Epithelial cell of proximal tubule (primary cell): ENCODE measurements at places on chromosomes 7 and 10. TPM values are rescaled to one million over a fixed set of nuclear protein-coding genes. Genes with fewer than 3 reads are reported as not detected.

GRCh38 chr7:110839866-110840265, 251.1 kb upstream of the LRRN3 start:
- no peak for DNase-seq

DNA sequence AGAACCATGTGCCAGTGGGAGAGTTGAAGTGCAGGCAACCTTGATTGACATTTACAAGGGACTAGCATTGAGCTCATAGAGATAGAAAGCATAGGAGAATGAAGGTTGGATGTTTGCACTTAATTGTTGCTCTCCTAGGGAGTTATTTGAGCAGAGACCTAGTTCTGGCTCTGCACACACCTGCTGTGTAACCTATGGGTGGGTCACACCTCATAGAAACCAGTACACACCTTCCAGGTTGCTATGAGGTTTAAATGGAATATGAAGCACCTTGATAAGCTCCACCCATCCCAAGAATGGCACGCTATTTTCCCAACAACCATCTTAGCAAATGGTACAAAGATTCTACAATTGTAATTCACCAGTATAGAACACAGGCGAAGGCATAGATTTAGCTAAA, 86.2 kb upstream of the AOAH start:
- no peak for DNase-seq

DNA sequence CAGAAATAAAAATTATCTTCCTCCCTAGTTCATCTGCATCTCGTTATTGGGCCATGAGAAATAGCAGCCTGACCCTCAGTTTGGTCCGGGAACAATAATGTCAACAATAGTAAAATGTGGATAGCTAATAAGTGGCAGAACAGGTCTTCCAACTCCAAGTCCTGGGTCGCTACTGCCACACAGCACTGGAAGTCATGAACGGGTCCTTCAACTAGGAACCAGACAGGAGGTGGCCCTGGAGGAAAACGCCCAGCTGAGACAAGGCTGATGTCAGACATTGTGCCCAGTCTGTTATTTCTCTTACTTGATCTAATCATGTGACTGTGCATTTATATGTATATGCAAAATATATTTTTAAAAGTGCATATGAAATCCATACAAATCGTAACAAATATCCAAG, 51.8 kb downstream of the PYROXD2 start:
- DNase-seq, result no peak

DNA sequence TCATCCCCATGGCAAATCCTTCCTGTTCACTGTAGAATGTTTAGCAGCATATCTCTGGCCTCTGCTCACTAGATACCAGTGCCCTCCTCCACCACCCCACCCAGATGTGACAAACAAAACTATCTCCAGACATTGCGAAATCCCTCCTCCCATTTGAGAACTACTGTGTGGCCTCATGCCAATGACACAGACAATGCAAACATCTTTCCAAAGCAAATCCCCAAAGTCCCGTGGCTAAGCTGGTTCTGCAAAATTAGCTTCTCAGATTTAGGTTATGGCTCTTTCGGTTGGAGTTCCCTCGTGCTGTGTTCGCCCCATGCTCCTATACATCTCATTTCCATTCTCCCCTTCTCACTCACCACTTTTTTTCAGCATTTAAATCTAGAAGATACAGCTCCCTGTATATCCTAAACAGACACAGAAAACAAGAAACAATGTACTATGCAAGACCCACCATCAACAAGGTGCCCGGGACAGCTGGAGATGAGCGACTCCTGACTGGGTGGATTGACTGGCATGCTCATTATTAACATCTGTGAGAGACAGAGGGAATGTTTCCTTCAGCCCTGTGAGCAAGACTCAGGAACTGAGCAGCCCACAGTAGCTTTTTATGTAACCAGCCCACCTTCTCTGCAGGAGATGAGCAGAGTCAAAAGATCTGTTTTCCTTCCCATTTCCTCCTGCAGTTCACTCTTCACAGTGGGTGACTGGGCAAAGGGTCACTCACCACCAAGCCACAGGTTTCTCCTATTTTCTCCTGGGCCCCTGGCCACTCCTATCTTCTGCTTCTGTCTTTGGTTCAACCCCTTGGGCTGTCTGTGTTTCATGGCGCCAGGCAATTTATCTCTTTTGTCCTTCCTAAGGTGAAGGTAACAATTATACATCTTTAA, 225.7 kb upstream of the AOAH start:
- DNase-seq, result no peak

CLRN3 gene
- total RNA-seq, result not detected in 2 replicates

- DNase-seq, result no peak
Measured at GRCh38 chr7:7970531-7971307, 2.1 kb downstream of the GLCCI1 start.

FAM25C gene
- total RNA-seq, result 7.0 TPM in 1 of 2 replicates, not detected in the other

DNA sequence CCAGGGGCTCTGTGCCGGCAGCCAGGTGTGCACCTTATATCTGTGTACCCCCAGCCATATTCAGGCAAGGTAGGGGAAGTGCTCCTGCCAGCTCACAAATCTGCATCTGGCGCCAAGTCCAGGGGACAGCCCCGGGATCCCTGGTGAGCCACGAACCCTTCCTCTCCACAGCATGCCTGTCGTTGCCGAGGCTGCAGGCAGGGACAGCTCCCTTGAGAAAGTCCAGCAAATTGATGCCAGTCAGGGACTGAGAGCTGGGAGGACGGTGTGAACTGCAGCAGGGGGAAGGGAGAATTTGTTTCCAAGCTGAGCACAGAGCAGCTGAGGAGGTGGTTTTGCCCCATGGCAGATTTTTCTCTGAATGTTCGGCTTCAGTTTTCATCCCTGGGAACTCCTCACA, 919 bp downstream of the PLA2G12B start:
- DNase-seq, result no peak

- no peak for DNase-seq
Measured at GRCh38 chr10:86632009-86632800, 22.1 kb upstream of the OPN4 start.

DNA sequence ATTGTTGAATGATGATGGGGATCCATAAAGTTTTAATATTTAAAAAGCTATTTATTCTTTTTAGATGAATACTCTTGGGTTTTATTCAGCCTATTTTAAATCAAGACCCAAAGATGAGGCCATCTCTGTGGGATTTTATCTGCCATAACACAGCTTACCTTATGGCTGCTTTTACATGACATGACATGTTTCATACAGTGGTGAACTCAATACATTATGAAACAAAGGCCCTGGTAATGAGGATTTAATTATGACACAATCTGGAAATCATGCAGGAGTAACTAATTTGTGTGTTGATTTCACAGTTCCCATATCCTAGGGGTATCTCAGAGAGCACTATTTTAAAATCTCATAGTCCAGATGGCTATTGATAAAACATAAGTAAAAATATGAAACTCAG, 661.8 kb upstream of the FZD8 start:
- DNase-seq, result no peak

DNA sequence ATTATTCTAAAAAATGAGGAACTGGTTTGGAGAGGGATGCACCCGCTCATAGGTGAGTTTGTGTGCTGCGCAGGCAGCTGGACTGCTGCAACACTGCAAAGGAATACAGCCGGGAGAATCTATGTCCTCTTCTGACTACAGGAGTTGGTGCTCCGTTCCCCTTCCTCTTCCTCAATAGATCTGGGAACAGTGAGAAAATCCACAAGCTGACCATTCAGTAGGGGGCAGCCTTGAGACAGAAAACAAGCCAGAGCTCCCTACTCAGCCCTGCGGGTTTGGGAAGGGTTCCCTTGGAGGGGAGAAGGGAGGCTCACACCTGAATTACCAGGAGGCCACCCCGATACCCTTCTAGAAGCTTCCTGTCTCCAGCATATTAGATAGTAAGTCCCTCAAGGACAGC, 87.3 kb upstream of the FOXI2 start:
- no peak for DNase-seq

ASZ1 gene
- not detected in 2 replicates for total RNA-seq

DNA sequence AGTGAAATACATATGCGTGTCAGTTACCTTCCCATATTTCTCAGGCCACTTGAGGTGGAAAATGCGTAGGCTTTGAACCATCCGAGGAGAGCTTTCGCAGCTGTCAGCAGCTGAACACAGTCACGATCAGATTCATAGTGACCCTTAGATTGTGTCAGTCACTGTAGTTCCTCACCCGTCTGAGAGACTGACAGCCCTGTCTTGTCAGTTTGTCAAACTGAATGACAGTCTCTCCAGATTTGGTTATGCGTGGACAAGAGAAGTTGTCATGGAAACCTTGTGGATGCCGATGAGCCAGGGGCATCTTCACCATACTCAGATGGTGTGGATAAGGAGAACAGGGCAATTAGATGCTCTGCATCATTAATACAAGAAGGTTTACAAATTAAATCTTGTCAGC, 546.3 kb downstream of the TYW1 start:
- no peak for DNase-seq

DNA sequence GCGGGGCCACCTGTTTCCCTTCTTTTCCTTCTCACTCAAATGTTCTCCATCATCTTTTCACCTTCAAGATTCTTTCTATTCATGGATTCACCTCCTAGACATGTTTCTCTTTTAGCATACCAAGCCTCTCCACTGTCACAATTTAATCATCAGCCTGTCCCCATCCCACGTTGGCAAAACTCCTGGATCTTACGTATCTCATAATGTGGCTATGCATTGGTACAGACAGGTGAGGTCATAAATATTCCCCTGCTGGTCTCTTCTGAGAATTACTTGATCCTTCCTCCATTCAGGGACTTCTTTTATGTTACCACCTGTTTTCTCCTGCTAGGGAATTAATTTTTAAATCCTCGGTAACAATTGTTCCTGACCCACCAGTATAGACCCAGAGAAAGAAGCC, 262.6 kb upstream of the NEBL start:
- DNase-seq, result no peak

DNA sequence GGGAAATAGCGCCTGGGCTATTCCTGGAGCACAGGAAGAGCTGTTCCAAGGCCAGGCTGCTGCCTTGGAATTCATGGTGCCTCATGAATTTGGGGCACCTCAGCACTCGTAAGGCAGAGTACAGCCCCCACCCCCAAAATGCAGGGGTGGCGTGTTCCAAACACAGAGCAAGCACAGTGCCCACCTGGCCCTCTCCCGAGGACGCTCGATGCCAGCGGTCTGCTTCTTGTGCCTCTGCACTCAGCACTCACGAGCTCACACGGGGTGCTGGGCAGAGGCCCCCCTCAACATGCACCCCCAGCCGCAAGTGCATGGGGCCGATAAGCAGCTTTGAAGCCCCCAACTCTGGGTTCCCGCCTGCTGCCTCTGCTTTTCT, 60.1 kb downstream of the ZRANB1 start:
- DNase-seq, result no peak
